Right kidney (tissue), 9 donors: ENCODE measurements at places on chromosomes 12 and 14.

GRCh38 chr14:34539407-34540180, at the start of gene EAPP:
EAPP (minus strand) TSS chr14:34539701; CDS start chr14:34539628, 73 bp downstream.
- DNase-seq, result peak; percentile 93

- DNase-seq, result no peak
These were observed 152.9 kb downstream of the ZFP36L1 start for GRCh38 chr14:68639758-68640574.

DNA sequence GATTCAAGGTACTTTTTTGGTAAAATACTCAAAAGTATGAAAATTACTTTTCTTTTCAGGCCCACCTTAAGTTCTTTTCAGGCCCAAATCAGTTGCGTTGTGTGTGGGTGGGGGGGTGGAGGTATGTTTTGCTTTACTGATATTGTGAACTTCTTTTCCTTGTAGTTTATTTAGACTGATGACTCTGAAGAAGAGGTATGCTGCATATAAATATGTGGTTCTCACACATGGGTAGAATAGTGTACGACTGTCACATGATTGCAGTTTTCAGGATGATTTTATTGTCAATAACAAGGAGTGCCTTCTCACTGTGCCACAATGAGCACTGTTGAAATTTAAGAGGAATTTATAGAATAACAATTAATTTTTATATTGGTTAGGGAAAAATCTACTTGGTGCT, 166.6 kb upstream of the ATP2B1 start:
- DNase-seq, result no peak

- no peak for DNase-seq
These were observed 155.2 kb upstream of the AVPR1A start for GRCh38 chr12:63305901-63306875.
